NCI-H526 (cell line): ENCODE measurements at places on chromosomes 11 and 22.

DNA sequence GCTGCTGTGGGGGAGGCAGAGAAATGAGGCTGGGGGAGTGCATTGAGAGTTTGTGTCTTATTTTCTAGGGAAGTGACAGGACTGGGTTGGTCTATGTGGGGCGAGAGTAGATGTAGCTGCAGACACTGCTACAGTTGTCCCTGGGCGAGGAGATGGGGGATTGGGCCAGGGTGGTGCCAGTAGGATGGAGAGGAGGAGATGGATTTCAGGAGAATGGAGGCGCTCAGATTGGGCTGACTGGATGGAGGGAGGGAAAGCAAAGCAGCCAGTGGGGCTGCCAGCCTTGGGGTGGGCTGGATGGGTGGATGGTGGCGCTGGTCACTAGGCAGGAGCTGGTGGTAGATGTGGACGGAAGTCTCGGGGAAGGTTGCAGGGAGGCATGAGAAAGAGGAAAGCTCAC is 9.3 kb downstream of the OMP start:
- no peak for DNase-seq

DNA sequence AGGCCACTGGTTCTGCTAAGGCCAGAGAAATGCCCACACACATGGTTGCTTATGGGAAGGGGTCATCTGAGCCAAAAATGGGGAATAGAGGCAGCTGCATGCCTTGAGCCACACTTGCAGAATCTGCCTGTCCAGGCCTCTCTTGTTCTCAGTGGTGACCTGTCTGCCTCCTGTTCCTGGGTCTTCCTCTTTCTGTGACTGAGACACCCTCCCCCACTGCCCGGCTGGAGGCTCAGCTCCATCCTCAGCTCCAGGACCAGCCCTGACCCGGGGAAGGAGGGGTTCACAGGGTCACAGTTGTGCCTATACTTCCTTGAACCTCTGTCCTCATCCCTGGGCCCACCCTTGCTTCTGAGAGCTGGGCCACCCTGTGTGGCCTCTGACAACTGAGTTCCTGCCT is 52.3 kb downstream of the CSF2RB start:
- DNase-seq: no peak

DNA sequence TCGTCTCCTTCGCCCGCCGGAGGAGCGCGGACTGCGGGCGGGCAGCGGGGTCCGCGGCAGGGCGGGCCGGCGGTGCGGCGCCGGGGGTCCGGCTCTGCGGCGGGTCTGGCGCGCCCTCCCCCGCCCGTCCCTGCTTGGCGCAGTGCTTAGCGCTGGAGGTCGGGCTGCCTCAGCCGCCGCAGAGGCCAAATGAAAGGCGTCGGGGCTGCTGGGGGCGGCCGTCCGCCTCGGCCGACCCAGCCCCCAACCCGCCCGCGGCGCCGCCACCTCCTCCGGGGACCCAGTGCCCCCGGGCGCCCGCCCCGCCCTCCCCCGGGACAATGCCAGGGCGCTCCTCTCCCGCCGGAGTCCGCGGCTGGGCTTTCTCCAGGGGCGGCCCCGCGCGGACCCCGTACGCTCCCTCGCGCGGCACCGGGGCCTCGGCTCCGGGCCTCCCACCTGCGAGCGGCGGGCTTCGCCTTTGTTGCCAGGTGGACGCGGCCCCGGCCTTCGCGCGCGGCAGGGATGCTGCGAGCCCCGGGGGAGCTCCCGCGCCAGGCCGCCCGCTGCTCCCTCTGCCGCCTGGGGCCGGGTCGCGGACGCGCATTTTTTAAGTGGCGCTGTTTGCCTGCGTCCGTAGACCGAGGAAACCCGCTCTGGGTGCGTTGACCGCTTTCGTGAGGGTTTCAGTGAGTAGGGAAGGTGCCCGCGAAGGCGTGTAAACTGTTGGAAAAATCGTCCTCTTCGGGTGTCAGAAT is 583 bp downstream of the APLP2 start:
- peak; percentile 56 for DNase-seq

DNA sequence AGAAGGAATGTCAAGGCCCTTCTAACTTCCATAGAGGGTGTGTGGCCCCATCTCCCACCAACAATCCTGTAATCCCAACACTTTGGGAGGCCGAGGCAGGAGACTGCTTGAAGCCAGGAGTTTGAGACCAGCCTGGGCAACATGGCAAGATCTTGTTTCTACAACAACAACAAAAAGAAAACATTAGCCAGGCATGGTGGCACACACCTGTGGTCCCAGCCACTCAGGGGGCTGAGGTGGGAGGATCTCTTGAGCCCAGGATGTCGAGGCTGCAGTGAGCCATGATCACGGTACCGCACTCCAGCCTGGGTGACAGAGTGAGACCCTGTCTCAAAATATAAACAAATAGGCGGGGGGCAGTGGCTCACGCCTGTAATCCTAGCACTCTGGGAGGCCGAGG is 16.9 kb downstream of the TSPAN32 start:
- DNase-seq: no peak

DNA sequence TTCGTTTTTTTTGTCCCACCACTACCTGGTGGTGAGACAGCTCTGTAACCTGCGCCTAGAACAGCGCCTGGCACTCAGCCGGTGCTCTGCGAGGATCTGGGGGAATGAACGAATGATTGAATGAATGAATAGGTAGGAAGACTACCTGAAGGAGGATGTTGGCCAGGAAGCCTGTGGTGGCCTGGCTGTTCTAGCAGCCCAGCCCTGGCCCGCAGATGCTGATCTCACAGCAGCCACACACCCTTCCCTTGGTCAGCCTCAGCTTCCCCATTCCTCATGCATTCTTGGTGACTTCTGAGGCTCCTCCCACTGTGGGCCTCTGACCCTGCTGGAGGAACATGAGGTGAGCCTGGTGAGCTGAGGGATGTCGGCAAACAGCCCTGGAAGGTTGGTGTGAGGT is 3.7 kb downstream of the TRPM5 start:
- no peak for DNase-seq

- DNase-seq: no peak
Measured at GRCh38 chr11:68026391-68027105, 3.9 kb upstream of the NDUFS8 start.

DNA sequence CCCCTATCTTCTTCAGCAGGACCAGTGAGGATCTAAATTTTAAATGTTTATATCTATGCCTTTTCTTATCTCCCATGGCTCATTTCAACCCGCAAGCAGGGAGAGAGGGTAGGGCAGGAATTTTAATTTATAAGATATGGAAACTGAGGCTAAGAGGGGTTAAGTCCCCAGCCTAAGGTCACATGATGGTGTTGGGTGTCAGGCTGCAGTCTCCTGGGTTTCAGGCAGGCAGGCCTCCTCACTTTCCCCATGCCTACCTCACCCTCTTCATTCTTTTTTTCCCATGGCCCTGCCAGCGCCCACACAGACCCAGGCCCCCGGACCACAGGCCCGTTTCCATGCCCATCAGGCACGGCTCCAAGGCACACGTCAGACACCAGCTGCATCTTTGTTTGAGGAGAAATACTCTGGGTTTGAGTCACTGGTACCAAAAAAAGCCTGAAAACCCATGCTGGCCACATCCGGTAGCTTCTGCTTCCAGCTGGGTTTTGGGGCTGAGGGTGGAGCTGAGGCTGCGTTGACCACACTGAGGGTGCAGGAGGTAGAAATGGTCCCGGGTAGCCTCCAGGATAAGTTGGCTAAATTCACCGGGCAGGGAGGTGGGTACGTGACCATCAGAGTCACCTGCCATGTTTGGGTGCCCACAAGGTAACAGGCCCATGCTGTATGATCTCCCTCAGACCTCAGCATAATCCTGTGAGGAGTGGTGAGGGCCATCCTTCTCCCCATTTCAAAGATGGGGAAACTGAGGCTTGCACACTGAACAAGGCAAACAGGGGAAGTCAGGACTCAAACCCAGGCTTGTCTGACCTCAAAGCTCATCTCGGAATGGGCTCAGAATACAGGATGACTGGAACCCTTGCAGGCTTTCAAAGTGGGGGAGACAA is 7.5 kb downstream of the CRYBB1 start:
- no peak for DNase-seq

DNA sequence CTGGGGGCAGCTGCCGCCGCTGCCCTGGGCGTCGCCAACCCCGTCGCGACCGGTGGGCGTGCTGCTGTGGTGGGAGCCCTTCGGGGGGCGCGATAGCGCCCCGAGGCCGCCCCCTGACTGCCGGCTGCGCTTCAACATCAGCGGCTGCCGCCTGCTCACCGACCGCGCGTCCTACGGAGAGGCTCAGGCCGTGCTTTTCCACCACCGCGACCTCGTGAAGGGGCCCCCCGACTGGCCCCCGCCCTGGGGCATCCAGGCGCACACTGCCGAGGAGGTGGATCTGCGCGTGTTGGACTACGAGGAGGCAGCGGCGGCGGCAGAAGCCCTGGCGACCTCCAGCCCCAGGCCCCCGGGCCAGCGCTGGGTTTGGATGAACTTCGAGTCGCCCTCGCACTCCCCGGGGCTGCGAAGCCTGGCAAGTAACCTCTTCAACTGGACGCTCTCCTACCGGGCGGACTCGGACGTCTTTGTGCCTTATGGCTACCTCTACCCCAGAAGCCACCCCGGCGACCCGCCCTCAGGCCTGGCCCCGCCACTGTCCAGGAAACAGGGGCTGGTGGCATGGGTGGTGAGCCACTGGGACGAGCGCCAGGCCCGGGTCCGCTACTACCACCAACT is 1.0 kb downstream of the FUT4 start:
- DNase-seq: no peak

- no peak for DNase-seq
Measured at GRCh38 chr11:72568861-72569260, 105.4 kb downstream of the PDE2A start.

- peak; percentile 94 for DNase-seq
Measured at GRCh38 chr11:35485656-35486322, 39.6 kb downstream of the PAMR1 start.

DNA sequence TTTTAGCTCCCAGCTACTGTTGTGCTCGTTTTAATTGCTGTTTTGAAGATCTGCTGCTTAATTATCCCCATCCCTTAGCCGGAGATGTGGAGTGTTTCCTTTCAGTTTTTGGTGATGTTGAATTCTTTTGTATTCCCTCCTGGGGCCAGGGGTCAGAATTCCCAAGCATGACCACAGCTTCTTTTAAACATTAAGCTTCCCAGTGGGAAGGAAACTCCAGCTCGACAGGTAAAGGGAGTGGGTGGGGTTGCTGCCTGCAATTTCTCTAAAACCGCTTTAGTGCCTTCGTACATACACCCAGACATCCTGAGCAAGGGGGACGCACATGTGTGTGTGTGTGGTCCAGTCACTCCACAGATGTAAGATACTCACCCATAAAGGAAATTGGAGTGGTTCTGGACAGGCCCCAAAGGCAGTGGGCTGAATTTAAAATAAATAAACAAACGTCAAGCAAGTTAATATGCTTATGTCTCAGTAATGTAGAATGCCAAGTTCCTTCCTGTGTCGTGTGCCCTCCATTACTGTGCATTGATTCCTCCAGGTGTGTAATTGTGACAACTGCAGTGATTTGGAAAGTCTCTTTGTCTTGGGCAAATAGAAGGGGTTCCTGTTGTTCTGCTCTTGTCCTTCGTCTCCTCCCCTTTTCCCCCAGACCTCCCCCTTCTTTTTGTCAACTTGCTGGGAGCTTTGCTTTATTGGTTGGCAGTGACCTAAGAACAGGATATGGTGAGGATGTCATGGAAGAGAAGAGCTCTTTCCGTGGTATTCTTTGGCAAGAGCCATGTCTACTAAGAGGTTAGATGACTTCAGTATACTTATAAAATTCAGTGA is 19.2 kb upstream of the ADSL start:
- no peak for DNase-seq

DNA sequence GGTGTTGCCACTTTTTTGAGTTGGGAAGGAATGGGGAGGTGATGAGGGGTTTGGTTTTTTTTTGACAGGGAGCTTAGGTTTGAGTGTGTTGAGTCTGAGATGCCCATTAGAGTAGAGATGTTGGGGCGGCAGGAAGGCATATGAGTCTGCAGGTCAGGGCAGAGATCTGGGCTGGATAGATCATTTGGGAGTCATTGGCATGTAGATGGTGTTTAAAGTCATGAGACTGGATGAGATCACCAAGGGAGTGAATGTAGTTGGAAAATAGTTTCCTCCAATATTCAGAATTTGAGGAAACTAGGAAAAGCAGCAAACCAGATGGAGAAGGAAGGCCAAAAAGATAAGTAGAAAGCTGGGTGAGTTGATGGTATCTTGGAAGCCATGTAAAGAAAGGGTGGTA is 2.1 kb upstream of the ANAPC15 start:
- DNase-seq: no peak

DNA sequence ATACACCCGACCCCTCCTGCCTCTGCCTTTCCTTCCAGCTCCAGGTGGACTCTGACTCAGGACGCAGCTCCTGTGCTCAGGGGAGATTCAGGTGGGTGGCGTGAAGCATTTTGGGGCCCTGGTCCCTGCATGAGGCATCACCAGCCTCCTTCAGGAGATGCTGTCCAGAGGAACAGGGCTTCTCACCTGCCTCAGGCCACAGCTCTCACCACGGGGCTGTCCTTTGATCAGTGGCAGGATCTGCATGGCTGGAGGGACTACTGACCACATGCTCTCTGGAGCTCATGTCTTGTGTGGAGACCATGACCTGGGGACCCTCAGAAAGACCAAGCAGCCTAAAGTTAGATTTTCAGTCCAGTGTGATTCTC is 58.8 kb downstream of the GGTLC2 start:
- DNase-seq: no peak

GRCh38 chr11:70002433-70002832 is 75.7 kb upstream of the ANO1 start:
- no peak for DNase-seq

DNA sequence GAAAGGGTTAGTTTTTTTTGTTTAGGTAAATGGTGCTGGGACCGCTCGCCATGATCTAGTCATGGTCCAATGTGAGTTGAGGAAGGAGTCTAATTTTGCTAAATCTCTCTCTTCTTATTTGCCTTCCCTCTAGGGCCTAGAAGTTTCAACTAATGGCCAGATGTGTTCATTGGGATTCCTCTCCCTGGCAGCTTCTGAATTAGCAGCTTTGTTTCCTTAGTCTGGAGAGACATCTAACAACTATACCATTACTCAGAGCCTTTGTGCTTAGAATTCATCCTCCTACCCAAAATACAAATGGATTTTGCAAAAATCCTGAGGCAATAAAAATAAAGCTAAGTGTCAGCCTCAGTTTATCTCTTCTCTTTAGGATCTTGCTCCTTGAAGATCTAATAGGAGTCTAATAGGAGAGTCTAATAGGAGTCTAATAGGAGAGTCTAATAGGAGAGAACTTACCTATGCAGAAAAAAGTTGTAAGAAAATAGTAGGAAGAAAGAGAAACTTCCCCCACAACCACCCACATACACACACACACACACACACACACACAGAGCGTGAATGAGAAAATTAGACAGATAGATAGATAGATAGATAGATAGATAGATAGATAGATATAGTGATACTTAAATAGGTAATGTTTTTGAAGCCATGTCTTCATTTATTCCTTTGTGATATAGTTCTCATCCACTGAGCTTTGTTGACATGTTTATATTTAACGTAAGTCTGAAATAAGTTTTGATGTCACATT is 980.5 kb upstream of the CNTN5 start:
- no peak for DNase-seq

DNA sequence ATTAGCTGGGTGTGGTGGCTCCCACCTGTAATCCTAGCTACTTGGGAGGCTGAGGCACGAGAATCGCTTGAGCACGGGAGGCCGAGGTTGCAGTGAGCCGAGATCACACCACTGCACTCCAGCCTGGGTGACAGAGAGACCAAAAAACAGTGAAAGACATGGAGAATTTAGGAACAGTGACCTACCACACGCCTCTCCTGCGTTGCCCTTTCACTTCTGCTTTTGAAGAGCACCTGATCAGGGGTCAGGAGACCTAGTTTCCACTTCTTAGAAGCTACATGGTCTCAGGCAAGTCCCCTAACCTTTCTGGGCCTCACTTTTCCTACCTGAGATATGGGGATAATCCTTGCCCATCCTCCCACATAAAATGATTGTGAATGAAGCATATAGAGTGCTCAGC is 12.2 kb downstream of the SLC35C1 start:
- DNase-seq: no peak
